ENCODE measurements at places on chromosomes 7 and 10.

- DNase-seq = no peak
These were observed 297.7 kb upstream of the SHH start for GRCh38 chr7:156109988-156110387.

DNA sequence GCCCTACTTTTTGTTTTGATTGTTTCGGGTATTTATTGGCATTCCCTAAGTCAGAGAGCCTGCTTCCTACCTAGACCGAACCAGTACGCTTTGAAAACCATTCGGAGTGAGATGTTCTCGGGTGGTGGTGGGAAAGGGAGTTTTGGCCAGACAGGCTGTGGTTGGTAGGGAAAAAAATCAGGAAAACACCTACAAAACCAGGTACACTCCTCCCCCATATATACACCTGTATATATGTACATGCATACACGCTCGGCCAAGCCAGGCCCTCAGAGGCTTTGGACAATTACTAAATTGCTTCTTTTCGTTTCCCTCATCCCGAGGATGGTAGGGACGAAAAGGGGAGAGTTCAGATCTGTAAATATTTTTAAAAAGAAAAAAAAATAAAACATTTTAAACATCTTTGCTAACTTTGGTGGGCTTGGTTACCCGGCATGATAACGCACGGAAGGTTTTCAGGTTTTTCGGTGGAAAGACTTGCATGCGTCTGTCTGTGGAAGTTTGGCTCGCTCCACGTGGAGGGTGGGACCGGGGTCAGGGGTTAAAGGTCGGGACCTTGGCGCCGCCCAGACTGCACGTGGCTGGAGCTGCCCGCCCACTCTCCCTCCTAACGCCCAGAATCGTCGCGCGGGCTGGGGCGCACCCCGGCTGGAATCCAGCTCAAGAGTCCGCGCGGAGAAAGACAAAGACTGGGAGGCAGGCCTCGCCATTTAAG lies 2.5 kb downstream of the HMX2 start:
- no peak for DNase-seq

DNA sequence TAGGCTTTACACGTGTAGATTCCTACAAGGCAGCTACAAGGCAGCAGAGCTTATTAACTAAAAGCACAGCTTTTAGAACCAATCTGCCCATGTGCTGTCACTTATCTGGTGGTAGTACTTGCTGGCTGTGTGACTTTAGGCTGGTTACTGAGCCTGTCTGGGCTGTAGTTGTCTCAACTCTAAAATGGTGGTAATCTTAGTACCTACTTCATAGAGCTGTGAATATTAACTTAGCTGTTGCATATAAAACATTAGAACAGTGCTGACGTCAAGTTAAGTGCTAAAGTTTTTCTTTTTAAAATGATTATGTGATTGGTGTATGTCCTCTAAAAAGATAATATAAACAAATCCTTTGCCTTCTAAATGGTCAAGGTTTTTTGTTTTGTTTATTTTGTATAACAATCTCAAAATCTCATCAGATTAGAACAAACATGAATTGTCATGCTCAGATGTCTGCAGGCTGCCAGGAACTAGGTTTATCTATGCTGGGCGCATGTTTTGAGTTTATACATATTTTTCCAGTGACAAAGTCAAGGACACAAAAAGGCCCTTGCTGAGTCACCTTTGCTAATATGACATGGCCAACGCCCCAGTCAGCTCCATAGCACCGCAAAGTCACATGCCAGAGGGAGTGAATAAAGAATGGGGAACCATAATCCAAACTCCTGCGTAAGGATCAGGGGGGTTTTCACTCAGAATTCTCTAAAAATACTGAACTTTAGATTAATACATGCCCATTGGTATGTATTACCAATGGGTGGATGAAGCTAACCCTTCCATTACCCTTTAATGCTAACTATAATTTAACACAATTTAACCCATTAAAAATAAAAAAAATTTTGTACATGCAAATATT lies 39.8 kb upstream of the ARL4A start:
- DNase-seq = no peak

GRCh38 chr7:92904244-92905131 lies 68.1 kb upstream of the CDK6 start:
- no peak for DNase-seq

- DNase-seq = no peak
These were observed at the start of gene DRGX for GRCh38 chr10:49395741-49396665. DRGX (minus strand) TSS chr10:49396089; CDS start chr10:49395440, 649 bp downstream.

GRCh38 chr7:41133690-41134299 lies 569.1 kb downstream of the INHBA start:
- no peak for DNase-seq

DNA sequence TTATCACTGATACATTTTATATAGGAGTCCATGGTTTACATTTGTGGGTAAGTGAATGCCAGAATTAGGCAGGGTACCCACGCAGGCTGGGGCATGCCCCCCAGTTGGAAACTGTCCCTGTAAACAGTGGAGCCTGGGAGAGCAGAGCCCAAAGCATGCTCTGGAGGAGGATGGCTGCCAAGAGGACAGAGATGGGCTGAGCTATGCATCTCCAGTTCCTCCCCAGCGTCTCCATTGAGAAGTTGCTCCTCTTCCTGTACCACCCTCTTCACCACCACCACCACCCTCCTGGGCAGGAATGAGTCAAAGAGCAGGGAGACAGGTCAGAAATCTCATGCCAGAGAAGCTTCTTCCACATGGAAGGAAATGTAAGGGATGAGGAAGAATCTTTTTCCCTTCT lies 67.7 kb upstream of the KMT2E start:
- DNase-seq = no peak

DNA sequence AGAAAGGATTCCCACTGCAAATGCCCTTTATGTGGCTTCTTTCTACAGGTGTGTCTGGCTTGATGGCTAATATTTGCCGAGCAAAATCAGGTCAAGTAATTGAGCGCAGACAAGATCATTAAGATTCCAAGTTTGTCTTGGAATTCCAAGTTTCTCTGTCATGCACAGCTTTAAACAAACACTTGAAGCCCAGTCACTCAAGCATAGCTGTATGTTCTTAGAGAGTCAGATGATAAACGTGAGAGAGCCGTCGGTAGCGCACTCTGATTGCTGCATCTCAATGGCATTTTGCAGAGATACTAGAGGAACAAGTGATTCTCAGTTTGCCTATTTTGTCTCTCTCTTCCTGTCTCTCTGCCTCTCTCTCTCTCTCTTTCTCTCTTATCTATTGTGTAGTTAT lies 658 bp downstream of the DMBT1 start:
- no peak for DNase-seq

GRCh38 chr10:73581918-73582317 lies 9.2 kb downstream of the USP54 start:
- no peak for DNase-seq

DNA sequence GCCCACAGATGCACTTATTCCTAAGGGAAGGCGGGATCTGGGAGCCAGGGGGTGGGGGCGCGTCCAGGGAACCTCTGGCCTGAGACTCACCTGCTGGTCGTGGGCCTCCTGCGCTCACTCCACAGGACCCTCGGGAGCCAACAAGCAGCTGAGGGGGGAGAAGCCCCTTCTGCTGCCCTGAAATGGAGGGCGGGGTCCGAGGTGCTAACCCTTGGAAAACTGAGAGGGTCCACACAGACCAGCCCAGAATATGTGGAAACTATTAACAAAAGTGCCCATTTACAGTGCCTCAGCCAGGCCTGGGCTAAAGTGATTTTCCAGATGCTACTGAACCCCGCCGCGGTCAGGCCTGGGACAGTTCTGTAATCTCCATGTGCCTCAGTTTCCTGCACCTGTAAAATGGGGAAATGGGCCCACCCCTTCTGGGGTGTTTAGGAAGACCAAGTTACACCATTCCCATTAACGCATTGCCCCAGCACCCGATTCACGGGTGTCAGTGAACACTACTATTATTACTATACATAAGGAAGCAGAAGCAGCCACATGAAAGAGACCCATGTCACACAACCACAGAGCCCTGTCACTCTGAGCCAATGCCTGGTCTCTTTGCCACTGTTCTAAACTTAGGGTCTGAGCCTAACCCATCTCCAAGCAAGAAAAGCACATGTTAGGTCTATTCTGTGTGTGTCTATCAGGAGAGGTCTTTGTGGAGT lies 630 bp upstream of the VSTM4 start:
- no peak for DNase-seq

- DNase-seq = no peak
These were observed 95.8 kb upstream of the SH2B2 start for GRCh38 chr7:102190776-102191350.
